IMR-90 (cell line): ENCODE measurements at places on chromosomes 1 and 21. TPM values are rescaled to one million over a fixed set of nuclear protein-coding genes. Genes with fewer than 3 reads are reported as not detected.
A peak's percentile ranks its signal among the peaks of the same experiment; 100 is the strongest.

Gene PTBP2
- 37.8 and 38.6 TPM in 2 replicates for total RNA-seq

- H3K27me3 ChIP-seq, result no peaks in the 10 kb centered on the region
- H3K27ac ChIP-seq, result no peak overlapping the region
- no peaks in the 10 kb centered on the region for H3K4me1 ChIP-seq
- H3K4me3 ChIP-seq, result no peak overlapping the region
- DNase-seq, result no peak
Measured at GRCh38 chr1:187032982-187033692, 204.4 kb downstream of the PLA2G4A start.

DNA sequence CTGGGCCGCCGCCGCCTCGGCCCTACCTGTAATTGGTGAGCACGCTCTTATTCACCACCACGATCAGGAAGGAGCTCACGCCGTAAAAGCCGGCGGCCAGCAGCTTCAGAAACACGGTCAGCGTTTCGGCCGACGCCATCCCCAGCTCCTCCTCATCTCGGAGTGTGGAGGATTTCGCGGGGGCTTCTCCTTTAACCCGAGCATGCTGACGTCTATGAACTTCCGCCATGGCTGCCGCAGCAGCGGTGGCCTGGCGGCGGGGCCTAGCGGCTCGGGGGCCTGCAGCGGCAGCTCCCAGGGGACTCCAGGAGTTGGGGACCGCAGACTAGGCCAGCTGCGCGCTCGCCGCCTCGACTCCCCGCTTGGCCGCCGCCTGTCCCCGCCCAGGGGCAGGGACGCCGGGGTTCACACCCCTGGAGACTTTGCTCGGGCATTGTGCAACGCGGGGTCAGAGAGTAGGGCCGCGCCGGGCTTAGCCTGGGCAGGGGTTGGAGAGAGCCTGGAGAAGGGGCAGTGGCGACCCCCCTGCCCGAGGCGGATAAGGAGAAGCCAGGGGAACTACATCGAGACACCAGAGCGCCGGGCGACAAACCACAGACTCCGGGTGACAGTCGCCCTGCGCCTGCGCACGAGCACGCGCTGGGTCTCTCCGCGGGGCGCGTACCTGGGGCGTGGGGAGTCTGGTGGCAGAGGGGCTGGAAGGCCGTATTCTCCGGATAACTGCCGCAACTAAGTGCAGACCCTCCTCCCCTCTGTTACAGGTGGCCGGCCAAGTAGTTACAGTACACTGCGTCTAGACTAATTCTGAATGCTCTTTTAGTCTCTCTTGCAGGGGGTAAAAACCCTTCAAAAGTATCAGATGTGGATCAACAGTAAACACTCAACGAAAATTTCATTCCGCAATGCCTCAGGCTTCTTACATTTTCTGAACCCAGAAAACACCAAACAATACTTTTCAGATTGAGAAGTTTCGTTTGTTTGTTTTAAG is at the start of gene SLC35D1:
Gene SLC35D1 (minus strand): TSS at position 364 of the 988 bp plus-strand sequence. CDS start 135 bp downstream, at position 229.
- H3K4me3 ChIP-seq, result peak within 1 kb of the TSS; percentile 93
- H3K4me1 ChIP-seq, result peaks cover 8% of the 10 kb centered on the region
- H3K36me3 ChIP-seq, result no peaks in the 10 kb centered on the region

GRCh38 chr21:43786807-43787440 is 2.5 kb upstream of the RRP1 start:
- peaks cover 5% of the 10 kb centered on the region for H3K36me3 ChIP-seq
- peaks cover 4% of the 10 kb centered on the region for H3K4me1 ChIP-seq
- H3K27ac ChIP-seq, result no peak overlapping the region

Gene CGN
- total RNA-seq, result 0.28 and 0.36 TPM in 2 replicates

- peaks cover 25% of the 10 kb centered on the region for H3K27me3 ChIP-seq
- DNase-seq, result no peak
Measured at GRCh38 chr1:12102066-12102465, 39.0 kb downstream of the TNFRSF8 start.

Gene GSTM1
- total RNA-seq, result not detected in 2 replicates

Gene SHISAL2A
- total RNA-seq, result not detected in 2 replicates

- no peak overlapping the region for H3K27ac ChIP-seq
- H3K4me3 ChIP-seq, result no peak overlapping the region
- H3K27me3 ChIP-seq, result no peaks in the 10 kb centered on the region
- peaks cover 39% of the 10 kb centered on the region for H3K4me1 ChIP-seq
- DNase-seq, result peak; percentile 50
Measured at GRCh38 chr1:16173447-16174260, 17.8 kb upstream of the EPHA2 start.

Gene CNIH3
- 2.0 and 3.1 TPM in 2 replicates for total RNA-seq

- H3K4me3 ChIP-seq, result no peak overlapping the region
- H3K4me1 ChIP-seq, result no peaks in the 10 kb centered on the region
- DNase-seq, result no peak
- no peaks in the 10 kb centered on the region for H3K27me3 ChIP-seq
- H3K36me3 ChIP-seq, result no peaks in the 10 kb centered on the region
Measured at GRCh38 chr1:5727871-5728643, 264.2 kb downstream of the NPHP4 start.

Gene GPR25
- not detected in 2 replicates for total RNA-seq

DNA sequence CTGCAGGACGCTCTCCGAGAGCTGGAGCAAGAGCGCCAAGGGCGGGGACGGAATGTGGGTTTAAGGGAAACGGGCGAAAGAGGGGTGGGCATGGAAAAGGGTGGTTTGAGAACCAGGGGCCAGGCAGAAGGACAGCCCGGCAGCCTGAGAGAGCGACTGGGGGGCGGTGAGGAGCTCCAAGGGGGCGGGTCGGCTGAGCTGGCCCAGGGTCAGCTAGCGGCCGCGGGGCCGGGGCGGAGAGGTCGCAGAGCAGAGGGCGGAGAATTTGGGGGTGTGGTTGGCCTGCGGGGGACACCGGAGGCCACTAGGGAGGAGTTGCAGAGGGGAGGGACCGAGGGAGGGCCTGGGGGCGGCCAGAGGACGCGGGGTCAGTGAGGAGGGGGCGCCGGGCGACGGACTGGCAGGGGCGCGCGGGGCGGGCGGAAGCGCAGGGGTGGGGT is 54.7 kb downstream of the NDUFS5 start:
- H3K4me1 ChIP-seq, result peaks cover 3% of the 10 kb centered on the region; the same call in 1 of the 2 replicates
- H3K4me3 ChIP-seq, result peak overlapping the region; percentile 22; the same call in 1 of the 2 replicates
- H3K36me3 ChIP-seq, result no peaks in the 10 kb centered on the region
- DNase-seq, result no peak
- H3K27me3 ChIP-seq, result peaks cover 36% of the 10 kb centered on the region
- no peak overlapping the region for H3K27ac ChIP-seq

DNA sequence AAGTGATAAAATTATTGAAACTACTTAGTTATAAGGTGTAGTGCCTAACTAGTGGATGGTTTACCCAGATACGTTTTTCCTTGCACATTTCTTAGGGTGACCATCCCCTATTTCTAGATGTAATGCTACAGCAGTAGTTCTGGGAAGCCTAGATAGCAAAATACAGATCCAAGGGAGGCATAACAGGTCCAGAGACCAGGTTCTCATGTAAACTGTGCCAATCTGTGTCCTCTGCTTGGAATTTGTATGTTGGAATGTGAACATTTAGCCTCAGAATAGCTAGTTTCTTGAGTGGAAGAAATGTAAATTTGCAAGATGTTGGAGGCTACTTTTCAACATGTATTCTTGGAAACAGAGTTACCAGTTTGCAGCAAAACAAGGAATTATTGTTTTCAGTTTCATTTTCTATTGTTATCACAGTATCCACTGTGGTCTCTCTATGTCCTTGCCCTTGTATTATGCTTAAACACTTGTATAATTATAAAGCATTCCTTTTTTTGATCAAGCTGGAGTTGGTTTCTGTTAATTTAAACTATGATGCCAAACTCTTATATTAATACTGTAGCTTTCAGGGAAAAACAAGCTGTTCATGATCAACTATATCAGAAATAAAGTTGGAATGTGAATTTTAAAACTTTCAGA is 102.0 kb upstream of the BRINP3 start:
- no peak for DNase-seq
- no peaks in the 10 kb centered on the region for H3K27me3 ChIP-seq
- H3K36me3 ChIP-seq, result no peaks in the 10 kb centered on the region
- no peak overlapping the region for H3K27ac ChIP-seq
- H3K4me1 ChIP-seq, result no peaks in the 10 kb centered on the region

- no peak overlapping the region for H3K27ac ChIP-seq
- no peaks in the 10 kb centered on the region for H3K36me3 ChIP-seq
- no peaks in the 10 kb centered on the region for H3K27me3 ChIP-seq
Measured at GRCh38 chr1:87464022-87464490, 135.4 kb downstream of the LMO4 start.

Gene TNNT2
- total RNA-seq, result 0.18 and 0.56 TPM in 2 replicates

GRCh38 chr1:165960136-165960535 is 132.7 kb downstream of the UCK2 start:
- H3K27me3 ChIP-seq, result no peaks in the 10 kb centered on the region
- no peak overlapping the region for H3K27ac ChIP-seq
- DNase-seq, result no peak
- no peaks in the 10 kb centered on the region for H3K4me1 ChIP-seq
- no peak overlapping the region for H3K4me3 ChIP-seq

- H3K36me3 ChIP-seq, result peaks cover 26% of the 10 kb centered on the region; the same call in 1 of the 2 replicates
- H3K27ac ChIP-seq, result no peak overlapping the region
- H3K4me3 ChIP-seq, result no peak overlapping the region
- H3K4me1 ChIP-seq, result peaks cover 2% of the 10 kb centered on the region; the same call in 1 of the 2 replicates
- no peak for DNase-seq
- H3K27me3 ChIP-seq, result no peaks in the 10 kb centered on the region
Measured at GRCh38 chr1:53074313-53075154, 12.5 kb downstream of the PODN start.

DNA sequence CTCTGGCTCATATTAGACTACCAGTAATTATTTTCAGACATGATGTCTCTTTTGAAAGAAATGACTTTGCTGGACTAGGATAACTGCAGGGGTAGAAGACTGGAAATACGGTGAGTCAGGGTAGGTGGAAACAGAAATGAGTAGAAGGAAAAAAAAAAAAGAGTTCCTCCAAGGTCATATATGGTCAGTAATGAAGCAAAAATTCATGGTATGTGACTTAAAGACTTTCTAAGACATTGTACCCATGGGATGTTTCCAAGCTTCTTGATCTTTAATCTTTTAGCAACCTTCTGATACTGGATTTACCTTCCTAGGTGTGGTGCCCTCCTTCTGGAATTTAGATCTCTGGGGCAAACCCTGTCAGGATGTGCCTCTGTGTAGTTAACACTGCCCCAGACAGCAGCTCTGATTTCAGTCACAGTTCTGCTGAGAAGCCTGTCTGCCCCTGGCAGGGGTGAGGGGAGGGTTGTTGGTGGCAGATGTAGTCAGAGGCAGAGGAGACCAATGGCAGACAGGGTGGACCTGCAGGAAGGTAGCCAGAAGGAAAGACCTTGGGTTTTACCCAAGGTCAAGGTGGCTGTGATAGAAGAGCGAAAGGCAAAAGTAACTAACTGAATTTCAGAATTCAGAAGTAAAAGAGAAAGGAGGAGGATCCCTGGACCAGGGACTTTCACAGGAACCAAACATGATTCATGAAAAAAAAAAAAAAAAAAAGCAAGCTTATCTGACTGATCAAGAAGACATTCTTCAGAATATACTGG is 44.1 kb upstream of the BCL10 start:
- no peak overlapping the region for H3K4me3 ChIP-seq
- H3K27me3 ChIP-seq, result no peaks in the 10 kb centered on the region
- peak overlapping the region; percentile 98 for H3K27ac ChIP-seq
- peak; percentile 81 for DNase-seq
- H3K36me3 ChIP-seq, result peaks cover 8% of the 10 kb centered on the region; the same call in 1 of the 2 replicates

DNA sequence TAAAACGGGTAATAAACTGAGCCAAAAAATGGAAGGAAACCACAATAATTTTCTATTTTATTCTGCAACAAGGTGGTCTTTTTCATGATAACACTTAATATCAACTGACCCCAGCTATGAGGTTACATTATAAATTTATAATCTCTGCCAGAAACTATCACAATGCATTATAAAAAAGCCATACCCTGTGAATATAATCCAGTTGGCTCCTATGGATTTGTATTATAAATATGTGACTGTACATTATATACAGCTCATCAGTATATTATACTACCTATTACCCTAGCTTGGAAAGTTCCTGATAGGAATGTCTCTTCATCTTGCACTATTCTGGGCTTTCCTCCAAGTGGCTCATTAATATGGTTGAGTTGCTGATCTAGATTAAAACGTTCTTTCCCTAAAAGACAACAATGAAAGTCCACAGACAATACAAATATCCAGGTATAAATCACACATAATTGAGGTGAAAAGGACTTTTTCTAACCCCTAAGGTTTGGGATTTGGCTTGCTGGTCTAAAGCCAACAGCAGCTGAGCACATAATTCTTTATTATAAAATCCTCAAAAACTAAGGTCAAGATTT is 487.7 kb downstream of the TTLL7 start:
- no peak for DNase-seq
- H3K4me3 ChIP-seq, result no peak overlapping the region
- no peaks in the 10 kb centered on the region for H3K4me1 ChIP-seq

DNA sequence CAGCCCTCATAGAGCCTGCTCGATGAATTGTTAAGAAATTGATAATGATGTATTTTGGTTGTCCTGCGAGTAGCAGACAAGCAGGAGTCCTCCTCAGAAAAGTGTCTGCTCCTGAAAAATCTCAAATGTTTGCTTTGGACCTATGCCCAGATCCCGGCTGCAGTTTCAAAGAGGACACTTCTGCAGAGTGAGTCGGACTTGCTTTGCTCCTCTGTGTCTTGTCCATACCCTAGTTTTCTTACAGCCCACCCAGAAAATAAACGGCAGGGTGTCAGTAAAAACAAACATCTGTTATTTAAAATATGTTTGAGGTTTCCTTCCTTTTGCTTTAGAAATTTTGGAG is 2.8 kb downstream of the S100A10 start:
- no peaks in the 10 kb centered on the region for H3K27me3 ChIP-seq
- H3K4me3 ChIP-seq, result no peak overlapping the region
- no peak overlapping the region for H3K27ac ChIP-seq
- H3K36me3 ChIP-seq, result peaks cover 2% of the 10 kb centered on the region; the same call in 1 of the 2 replicates

DNA sequence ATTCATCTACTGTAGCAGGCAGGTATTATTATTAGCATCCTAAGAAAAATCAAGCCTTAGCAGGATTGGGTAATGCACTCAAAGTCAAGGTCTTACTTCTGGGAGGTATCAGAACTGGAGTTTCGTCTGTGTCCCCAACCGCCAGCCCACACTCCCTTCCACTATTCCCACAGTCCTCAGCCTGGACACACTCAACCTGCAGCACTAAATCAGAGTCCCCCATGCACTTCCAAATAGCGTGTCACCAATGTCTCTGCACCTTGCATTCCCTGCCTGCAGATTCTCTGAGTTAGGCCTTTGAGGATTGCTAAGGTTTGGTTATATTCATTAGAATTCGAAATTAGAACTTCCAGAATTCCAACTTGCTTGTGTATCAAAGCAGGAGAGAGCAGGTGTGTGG is 3.9 kb downstream of the LYPD8 start:
- H3K4me1 ChIP-seq, result no peaks in the 10 kb centered on the region
- no peaks in the 10 kb centered on the region for H3K36me3 ChIP-seq
- H3K4me3 ChIP-seq, result no peak overlapping the region
- no peak for DNase-seq

Gene NCSTN
- total RNA-seq, result 46.7 and 60.2 TPM in 2 replicates

Gene SPATA46
- total RNA-seq, result not detected in 2 replicates

Gene BROX
- total RNA-seq, result 43.4 and 63.9 TPM in 2 replicates

Gene IGSF9
- total RNA-seq, result not detected in 2 replicates

GRCh38 chr21:42597487-42598158 is 55.8 kb upstream of the PDE9A start:
- no peaks in the 10 kb centered on the region for H3K36me3 ChIP-seq
- H3K27ac ChIP-seq, result no peak overlapping the region
- DNase-seq, result no peak
- H3K27me3 ChIP-seq, result peaks cover 15% of the 10 kb centered on the region
- no peaks in the 10 kb centered on the region for H3K4me1 ChIP-seq
- H3K4me3 ChIP-seq, result no peak overlapping the region

- H3K36me3 ChIP-seq, result peaks cover 4% of the 10 kb centered on the region; the same call in 1 of the 2 replicates
- H3K4me3 ChIP-seq, result peak overlapping the region; percentile 97
- peaks cover 17% of the 10 kb centered on the region for H3K4me1 ChIP-seq
- H3K27ac ChIP-seq, result peak overlapping the region; percentile 61
Measured at GRCh38 chr1:2228694-2229036, 546 bp downstream of the SKI start.
